GM18507 (cell line): ENCODE measurements at places on chromosomes 16 and 17.

GRCh38 chr16:29883987-29884386 lies 15.4 kb downstream of the SEZ6L2 start:
- DNase-seq, result no peak

GRCh38 chr16:89536371-89536770 lies 24.1 kb upstream of the RPL13 start:
- no peak for DNase-seq

GRCh38 chr17:35057332-35057915 lies 6.1 kb downstream of the RFFL start:
- no peak for DNase-seq

DNA sequence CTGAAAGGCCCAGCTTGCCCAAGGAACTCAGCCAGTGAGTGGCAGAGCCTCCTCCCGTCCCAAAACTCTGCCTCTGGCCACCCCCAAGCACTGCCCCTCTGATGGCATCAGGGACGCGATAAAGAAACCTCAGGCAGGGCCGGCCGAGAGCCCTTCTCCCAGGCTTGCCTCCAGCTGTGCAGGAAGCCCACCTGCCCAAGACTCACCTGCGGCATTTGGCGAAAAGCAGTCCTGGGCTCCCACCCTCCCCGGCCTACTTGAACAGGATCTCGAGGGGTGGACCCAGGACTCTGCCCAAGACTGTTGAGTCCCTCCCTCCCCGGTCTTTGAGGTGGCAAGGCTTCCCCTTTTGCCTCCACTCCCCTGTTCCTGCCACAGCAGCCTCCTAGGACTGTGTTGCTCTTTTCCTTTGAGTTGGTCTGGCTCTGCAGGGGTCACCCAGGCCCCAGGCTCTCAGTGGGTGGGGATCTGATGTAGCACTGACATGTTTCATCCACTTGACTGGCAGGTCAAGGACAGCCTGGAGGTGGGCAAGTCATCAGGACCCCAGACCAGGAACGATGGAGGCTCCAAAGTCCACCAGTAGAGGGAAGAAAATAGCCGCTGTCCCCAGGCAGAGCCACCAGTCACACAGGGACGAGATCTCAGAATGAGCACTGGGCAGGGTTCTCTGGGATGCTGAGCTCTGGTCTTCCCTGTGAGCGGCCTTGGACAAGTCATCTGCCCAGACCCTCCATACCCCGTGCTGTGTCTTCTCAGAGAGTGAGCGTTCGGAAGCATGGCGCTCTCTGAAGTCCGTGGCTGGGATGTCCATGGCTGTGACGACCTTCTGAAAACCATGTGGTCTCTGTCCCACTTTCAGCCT lies 111.0 kb upstream of the TNRC6C start:
- DNase-seq, result no peak

- no peak for DNase-seq
These were observed 33.7 kb downstream of the PEMT start for GRCh38 chr17:17557796-17558195.

DNA sequence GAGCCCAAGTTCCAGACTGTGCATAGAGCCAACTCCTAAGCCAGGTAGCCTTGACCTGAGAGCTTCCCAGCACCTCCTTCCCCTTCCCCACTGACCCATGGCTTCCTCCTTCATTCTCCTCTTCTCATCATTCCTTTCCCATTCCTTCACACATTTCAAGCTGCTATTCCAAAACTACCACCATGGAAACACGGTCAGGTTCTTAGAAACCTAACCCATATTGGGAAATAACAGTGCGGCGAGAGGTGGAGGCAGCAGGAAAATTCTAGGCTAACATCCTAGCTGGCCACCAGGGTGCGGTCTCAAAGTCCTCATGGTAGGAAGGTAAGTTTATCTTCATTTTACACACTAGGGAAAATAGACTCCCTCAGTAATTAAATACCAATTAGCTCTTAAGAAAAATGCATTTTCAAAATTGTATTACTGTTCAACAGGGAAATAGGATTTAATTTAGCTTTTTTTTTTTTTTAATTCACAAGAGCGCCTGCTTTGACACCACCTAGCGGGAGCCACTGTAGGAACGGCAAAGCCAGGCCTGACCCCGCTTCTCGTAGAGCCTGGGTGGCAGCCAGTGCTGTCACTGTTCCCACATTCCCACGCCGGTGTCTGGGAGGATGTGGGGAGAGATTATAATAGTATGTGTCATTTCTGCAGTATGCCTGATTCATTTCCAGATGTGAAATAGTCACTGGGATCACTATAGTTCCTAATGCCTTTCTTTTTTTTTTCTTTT lies 14.0 kb upstream of the SPHK1 start:
- no peak for DNase-seq

DNA sequence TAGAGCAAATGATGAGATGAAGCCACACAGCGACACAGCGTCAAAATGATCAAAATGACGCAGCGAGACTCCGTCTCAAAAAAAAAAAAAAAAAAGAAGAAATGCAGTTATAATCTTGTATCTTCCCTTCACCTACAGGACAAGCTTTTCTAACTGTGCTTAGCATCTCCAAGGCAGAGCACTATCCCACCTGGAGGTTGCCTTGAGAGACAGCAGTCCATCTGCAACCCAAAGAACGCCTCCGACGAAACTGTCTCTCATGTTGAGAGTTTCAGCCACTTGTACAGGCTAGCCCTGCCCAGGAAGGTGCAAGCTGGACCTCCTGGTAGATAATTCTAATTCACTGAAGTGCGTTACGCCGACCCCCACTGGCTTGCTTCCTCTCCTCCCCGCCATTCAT lies 46.7 kb upstream of the GCSH start:
- no peak for DNase-seq

DNA sequence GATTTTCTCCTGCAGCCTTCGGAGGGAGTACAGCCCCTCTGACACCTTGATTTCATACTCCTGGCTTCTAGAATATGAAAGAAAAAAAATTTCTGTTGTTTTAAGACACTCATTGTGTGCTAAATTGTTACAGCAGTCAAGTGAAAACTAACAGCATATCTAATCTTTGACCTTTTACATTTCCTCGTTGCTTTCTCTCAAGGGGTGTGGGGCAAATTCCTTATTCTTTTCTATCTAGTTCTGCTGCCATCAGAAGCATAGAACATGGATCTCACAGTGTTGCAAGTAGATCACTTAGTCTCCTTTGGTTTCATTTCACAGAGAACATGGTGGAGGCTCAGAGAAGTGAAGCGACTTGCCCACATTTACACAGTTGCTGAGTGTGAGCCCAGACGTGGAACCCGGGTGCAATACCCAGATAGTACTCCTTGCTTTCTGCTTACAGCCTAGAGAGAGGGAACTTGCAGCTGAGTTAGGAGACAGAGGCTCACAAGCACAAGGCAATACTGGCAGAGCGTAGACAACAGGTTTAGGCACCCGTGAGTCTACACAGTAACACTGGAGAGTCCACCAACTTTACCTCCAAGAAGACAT lies 28.7 kb upstream of the MMD start:
- DNase-seq, result no peak

GRCh38 chr16:4433228-4433627 lies 7.6 kb downstream of the DNAJA3 start:
- no peak for DNase-seq

DNA sequence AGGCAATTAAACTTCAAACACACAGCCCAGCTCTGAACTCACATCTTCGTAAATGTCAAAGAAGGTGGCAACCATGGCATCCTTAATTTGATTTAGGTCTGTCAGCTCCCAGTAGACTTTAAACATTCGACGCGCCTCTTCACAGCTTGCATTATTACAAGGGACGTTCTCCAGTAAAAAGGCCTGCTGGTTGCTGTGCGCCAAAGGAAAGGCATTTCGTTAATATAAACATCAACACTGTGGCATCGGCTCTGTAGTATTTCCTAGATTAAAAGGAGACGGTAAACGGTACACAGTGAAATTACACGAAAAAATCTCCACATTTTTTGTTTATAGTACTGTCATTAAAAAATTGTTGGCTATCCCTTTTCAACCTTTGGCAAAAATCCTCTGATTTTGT lies 116.8 kb upstream of the NETO2 start:
- no peak for DNase-seq

GRCh38 chr17:41728056-41728455 lies 6.4 kb downstream of the HAP1 start:
- DNase-seq, result no peak

GRCh38 chr16:11610580-11610979 lies 23.9 kb upstream of the LITAF start:
- no peak for DNase-seq

- DNase-seq, result no peak
These were observed 12.2 kb downstream of the GAN start for GRCh38 chr16:81327011-81327410.

DNA sequence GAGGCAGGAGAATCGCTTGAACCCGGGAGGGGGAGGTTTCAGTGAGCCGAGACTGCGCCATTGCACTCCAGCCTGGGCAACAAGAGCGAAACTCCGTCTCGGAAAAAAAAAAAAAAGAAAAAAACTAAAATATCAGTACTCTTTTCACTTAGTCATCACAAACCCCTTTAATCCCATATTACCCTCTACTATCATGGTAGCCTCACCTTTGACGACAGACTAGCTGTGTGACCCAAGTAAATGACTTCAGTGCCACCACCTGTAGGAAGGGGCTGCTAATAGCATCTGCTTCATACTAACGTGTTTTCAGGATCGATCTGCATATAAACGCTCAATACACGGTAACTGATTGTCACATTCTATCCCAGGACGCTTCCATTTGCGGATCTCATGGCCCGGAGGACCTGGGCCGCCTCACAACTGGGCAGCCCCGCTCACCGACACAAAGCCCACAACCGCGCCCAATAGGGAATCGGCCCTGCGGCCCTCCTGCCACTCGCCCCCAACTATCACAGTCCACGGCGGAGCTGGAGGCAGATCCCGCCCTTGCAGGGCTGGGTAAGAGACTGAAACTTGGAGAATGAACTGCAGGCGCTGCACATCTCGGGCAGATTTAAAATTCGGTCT lies 1.1 kb upstream of the ZNF263 start:
- no peak for DNase-seq
